ENCODE measurements at places on chromosomes 3 and 15.

GRCh38 chr3:130669740-130670139 lies 76.9 kb downstream of the PIK3R4 start:
- no peak for DNase-seq

DNA sequence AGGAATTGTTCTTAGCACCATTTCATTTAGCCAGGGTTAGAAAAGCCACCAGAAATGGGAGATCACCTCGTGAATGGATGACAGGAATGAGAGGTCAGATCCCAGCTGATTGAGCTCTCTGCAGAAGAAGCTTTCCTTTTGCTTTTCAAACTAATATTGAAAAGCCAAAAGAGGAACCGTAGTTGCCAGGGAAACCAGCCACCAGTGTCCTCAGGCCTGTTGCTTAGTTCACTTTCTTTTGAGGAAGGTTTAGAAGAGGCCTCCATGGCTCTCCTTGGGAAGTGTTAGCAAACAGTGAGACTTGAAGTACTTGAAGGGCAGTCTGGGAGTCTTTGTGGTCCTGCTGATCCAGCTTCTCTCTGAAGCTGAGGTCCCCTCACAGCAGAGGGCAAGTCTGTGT lies 7.4 kb upstream of the CCK start:
- DNase-seq = no peak

GRCh38 chr3:121152573-121152972 lies 244.6 kb downstream of the STXBP5L start:
- no peak for DNase-seq

DNA sequence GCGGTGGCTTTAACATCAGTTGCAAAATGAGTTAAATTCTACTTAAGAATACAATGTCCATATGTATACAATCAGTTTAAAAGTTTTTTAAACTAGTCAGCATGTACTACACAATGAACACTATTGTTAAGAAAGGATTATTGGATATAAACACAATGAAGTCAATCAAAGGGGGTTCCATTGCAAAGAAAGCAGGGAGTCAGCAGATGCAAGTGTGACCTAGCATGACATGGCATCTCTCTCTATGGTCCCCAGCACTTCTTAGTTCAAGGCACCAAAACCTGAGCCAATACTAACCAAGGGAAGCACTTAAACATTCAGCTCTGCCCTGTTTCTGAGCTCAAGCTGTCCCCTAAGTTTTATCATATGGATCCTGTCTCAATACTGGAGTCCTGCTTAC lies 17.0 kb downstream of the KLHL6 start:
- DNase-seq = no peak

DNA sequence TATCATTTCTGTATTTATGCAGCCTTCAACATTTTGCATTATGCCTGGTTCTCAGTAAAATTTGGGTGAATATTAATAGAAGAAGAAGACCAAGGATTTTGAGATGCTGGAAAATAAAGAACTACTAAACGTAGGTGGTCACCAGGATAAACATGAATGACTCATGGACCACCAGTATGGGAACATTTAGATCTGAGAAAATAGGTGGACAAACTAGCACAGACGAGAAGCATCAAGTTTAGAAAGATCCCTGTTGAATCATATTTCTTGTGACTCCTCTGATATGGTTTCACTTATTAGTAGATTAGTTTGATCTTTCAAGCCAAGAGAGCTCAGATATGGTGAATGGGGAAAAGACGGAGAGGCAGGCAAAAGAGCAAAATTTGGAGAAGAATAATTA lies 97.9 kb downstream of the RAP2B start:
- DNase-seq = no peak

Measured in fibroblast of skin of left biceps (primary cell).